ENCODE measurements at places on chromosomes 11 and 22.

- DNase-seq, result no peak
Measured at GRCh38 chr11:119034813-119035212, 4.1 kb upstream of the SLC37A4 start.

DNA sequence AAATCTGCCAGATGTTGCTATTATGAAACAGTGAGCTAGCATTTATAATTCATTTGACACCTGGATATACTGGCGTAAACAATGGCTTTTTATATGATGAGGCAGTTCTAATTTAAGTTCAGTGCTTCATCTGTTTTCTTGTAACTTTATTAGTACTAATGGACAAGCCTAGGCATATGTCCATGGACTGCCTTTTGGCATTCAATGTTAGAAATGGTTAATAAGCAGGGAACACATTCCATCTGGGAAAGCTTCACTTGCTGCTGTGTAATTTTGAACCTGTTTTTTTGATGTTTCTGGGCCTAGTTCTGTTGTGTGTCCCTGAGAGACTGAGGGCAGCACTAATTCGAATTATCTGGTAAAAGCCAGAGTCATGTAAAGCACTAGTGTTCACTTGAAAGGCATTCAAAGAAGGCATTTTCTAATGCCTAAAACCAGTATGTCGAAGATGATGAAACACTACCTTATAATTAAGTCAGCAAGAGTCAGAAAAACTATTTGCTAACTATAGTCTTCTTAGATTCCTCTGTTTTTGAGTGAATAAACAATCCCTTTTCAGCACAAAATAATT, 138.5 kb downstream of the SWAP70 start:
- DNase-seq, result no peak

GRCh38 chr11:116730601-116731000, 42.2 kb downstream of the BUD13 start:
- DNase-seq, result no peak

DNA sequence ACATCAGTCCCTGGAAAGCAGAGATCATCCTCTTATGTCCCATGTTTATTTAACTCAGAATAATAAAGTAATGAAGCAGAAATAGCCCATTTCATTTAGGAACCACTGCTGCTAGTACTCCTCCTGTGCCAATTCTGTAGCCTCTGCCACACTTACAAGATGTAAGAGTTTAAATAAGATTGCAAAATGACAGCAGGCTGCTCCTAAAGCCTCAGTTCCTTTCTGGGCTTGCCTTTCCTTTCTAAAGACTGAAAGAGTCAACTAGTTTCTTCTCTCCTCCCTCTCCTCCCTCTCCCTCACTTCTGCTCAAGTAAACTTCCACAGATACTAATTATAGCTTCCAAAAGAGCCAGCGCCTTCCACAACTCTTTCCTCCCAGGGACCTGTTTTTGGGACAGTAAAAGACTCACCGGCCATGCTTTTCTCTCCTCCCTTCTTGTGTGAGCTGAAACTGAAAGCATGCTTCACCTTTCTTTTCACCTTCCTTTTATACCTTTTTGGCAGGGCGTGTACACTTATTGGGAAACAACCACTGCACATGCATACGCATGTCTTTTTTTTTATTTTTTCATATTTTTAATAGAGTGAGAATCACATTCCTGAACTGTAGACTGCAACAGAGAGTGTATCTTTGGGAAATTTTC, 26.1 kb upstream of the CARD16 start:
- no peak for DNase-seq

DNA sequence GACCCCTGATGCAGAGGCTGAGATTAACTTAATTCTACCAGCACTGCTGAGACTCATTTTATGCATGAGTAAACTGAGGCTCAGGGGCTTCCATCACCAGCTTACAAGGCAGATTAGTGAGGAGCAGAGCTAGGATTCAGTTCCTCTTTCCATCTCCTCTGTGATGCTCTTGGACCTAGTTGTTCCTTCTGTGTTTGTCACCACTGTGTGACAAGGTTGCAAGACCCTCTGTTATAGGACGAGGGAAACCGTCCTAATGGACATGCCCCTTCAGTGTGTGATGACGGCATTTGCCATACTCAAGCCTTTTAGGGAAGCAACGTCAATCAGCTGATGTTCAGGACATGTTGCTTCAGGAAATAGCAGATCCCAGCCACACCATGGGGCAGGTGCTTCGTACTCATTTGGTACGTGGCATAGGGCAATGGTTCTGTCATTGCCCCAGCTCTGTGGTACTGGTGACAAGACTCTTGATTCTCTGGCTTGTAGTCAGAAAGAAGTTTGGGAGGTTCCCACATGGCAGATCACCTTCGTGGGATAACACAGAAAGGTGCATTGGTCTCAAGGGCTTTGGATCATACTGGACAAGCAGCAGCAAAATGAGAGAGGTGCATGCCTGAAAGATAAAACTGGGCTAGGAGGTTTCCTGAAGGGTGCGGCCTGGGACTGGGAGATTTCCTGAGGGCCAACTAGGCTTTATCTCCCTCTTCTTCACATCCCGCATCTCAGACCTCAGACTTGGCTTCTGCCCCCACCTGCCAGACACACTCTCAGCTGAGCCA, 23.9 kb upstream of the CD44 start:
- DNase-seq, result no peak

- peak; percentile 43 for DNase-seq
Measured at GRCh38 chr22:25202290-25202921, 2.7 kb downstream of the CRYBB3 start.

GRCh38 chr11:93718057-93718563, 23.2 kb downstream of the TAF1D start:
- DNase-seq, result no peak

GRCh38 chr11:117199053-117199915, at the start of gene TAGLN:
TSS of gene TAGLN (plus strand) at chr11:117199370. CDS start at chr11:117203014, 3,644 bp downstream.
- DNase-seq, result peak; percentile 67

DNA sequence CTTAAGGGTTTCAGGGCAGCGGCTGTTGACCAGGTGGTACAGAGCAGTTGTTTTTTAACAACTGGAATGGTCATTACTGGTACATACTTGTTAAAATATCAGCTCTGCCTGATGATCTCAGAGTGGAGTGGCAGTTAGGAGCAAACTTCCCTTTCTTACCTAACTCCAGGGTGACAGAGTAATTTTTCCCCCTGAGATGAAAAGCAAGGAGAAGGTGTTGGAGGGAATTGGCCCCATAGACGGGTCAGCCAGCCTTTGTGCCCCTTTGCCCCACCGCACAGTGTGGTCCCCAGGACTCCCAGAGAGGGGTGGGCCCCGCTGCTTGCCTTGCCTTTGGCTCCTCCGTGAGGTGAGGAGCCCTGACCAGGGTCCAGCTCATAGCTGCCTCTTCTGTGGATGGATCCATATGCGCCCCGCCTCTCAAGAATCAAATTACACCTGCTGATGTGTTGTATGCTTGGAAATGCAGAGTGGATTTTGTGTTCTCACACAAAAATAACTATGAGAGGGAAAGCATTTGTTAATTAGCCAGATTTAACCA, 27.0 kb upstream of the SORL1-AS1 start:
- no peak for DNase-seq

- no peak for DNase-seq
Measured at GRCh38 chr22:32044477-32044876, 1.4 kb downstream of the SLC5A1 start.

GRCh38 chr22:36330655-36331305, 57.0 kb downstream of the MYH9 start:
- DNase-seq, result no peak

- DNase-seq, result no peak
Measured at GRCh38 chr11:100774859-100775258, 87.8 kb downstream of the ARHGAP42 start.

GRCh38 chr11:131916638-131917037, 546.2 kb downstream of the NTM start:
- DNase-seq, result no peak

- DNase-seq, result no peak
Measured at GRCh38 chr11:13238879-13239514, 38.6 kb upstream of the BMAL1 start.

GRCh38 chr11:92707173-92707619, 262.3 kb upstream of the MTNR1B start:
- peak; percentile 23 for DNase-seq

DNA sequence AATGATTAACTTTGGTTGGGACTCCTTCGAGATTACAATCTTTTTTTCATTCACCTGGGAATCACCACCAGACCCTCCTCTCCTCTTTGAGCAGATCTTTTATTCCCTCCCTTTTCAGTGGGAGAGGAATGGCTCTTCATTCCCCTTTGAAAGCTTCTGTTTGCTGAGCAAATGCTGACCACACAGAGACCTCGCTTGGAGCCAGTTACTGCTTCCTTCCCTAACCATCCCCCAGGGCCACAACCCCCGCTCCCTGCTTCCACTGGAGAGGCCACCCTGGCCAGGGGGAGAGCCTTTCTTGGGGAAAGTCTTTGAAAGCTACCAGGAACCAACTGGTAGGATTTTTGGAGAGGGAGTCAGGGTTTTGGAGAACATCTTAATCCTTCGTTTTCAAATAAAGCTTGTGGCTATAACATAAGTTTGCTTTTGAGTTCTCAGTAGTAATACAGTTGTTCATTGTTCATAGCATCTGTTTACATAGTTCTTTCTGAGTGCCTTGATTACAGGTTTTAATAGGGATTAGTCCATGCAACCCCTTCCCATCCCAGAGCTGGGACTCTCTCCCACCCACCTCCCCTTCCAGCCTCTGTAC, 138.4 kb downstream of the DBX1 start:
- no peak for DNase-seq

- no peak for DNase-seq
Measured at GRCh38 chr11:26198532-26199096, 133.3 kb upstream of the ANO3 start.

GRCh38 chr11:3879216-3879966, 23.9 kb downstream of the STIM1 start:
- no peak for DNase-seq

- no peak for DNase-seq
Measured at GRCh38 chr11:92828556-92828955, 140.9 kb upstream of the MTNR1B start.

- DNase-seq, result peak; percentile 20
Measured at GRCh38 chr22:26367402-26368245, 61.4 kb upstream of the ASPHD2 start.

GRCh38 chr11:15006139-15006759, 34.1 kb upstream of the CALCA start:
- peak; percentile 2 for DNase-seq

- DNase-seq, result no peak
Measured at GRCh38 chr11:3016861-3017260, 24.7 kb upstream of the NAP1L4 start.

DNA sequence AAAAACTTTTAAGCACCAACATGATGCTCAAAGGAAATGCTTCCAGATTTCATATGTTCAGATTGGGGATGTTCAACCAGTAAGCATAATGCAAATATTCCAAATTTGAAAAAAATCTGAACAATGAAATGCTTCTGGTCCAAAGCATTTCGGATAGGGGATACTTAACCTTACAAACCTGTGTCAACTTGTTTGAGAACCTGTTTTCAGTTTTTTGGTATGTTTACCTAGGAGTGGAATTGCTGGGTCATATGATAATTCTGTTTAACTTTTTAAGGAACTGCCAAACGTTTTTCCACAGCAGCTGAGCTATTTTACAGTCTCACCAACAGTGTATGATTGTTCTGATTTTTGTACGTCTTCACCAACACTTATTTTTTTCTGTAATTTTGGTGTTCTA, 23.7 kb downstream of the FAR1 start:
- no peak for DNase-seq

DNA sequence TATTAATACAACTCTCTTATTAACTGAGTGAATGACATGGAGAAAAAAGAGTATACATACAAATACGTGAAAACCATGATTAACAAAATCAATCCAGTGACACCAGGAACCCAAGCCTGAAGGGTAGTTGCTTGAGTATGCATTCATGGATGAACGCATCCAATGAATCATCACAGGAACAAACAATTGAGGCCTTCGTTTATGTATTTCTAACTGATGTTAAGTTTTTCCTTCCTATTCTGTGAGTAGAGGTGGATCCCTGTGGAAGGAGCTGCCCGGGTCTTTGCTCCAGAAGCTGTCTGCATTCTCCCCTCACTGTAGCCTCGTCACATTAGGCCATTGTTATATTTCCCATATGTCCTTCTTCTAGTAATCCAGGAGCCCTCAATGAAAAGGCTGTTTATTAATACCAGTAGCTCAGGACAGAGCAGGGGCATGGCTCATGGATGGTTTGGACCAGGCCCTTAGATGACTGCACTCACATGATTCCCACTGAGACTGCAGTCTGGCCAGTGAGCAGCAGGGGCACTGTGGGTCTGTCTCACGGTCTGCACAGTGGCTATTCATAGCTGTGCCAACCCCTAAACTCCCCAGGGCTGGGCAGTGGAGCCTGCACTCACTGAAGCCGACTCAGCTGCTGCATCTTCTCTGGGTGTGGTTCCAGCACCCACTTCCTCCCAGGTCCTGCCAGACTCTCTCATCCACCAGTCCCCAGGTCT, 128.1 kb upstream of the TOP3B start:
- no peak for DNase-seq

GRCh38 chr11:86418917-86419316, 44.2 kb downstream of the CCDC81 start:
- DNase-seq, result no peak

- DNase-seq, result no peak
Measured at GRCh38 chr11:93604008-93604660, 57.3 kb upstream of the CEP295 start.

DNA sequence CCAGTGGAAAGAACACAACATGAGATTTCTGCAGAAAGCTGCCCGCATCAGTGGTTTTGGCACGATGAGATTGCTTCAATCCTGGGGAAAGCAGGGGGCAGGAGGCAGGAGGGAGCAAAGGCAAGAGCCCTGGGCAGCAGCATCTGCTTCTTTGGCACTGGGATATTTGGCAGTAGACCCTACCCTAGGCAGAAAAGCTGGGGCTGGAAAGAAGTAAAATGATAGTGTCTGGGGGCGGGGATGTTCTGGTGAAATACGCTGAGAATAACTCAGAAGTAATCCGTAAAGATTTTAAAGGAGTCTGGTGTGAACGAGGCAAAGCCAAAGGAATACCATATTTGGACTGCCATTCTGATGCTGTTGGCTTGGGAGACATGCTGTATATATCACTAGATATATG, 62.0 kb downstream of the FAM76B start:
- no peak for DNase-seq

GRCh38 chr11:1138097-1138496, 19.7 kb upstream of the MUC5AC start:
- no peak for DNase-seq

DNA sequence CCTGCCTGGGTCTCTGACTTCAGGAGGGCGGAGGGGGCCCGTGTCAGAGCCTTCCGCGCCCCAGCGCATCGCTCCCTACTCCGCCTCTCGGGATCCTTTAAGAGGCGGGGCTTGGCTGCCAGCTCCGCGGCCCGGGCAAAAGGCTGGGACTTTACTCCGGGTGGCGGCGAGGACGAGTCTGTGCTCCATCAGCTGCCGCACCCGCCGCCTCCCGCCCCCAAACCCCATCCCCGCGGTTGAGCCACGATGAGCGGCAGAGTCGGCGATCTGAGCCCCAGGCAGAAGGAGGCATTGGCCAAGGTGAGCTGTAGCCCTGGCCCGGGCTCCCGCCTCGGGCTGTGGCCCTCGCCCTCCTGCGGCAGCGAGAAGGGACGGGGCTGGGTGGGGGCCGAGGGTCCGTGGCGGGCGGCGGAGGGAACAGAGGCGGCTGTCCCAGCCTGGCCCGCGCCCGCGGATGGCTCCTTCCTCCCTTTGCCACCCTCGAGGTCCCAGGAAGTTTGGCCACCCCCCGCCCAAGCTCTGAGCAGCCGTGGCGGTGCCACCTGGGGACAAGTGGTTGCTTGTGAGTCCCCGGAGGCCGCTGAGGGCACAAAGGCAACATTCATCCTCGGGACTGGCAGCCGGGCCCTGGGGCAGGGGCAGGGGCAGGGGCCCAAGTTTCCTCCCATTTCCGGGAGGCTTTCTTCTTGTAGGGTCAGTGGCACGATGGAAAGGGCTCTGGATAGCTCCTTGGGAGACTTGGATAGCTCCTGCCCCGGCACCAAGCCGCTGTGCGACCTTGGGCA, at the start of gene SEC14L2:
SEC14L2 (plus strand) TSS at position 148 of the 785 bp plus-strand sequence; CDS start at position 247, 99 bp downstream.
- no peak for DNase-seq
